Stimulated activated CD4-positive, alpha-beta T cell treated with anti-CD3 and anti-CD28 coated beads, TNF-alpha, amount 100 ng/mL, for 1 hour (primary cell): ENCODE measurements at places on chromosomes 5 and 9.

GRCh38 chr9:11794984-11795383 lies 898.2 kb upstream of the TYRP1 start:
- no peak for DNase-seq

DNA sequence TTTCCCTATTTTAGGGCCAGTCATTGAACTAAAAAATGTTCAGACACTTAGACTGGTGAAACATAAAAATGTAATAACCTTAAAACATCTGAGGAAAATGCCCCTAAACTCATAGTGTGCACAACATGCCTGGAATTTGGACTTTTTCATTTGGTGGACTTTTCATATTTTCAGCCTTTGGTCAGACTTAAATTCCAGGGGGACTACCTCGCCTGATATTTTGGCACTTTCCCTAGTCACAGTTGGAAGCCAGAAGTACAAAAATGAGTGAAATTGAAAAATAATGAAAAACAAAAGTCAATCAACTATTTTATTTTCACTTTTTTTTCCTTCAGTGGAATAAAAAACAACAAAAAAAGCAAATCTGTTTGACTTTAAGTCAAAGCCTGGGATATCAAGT lies 256.2 kb downstream of the ACTL7B start:
- DNase-seq = no peak

DNA sequence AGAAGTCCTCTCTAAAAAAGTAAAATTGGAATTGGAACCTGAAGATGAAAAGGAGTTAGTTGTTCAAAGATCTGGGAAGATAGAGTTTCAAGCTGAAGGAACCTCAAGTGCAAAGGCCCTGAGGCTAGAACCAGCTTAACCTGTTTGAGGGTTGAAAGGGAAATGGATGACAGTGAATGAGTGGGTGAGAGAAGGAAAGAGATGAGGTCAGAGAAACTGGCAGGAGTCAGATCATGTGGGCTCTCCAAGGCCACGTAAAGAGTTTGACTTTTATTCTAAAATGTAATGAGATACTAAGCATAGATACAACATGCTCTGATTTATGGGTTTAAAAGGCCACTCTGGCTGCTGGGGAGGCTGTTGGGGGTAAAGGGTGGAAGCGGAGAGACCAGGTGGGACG lies 2.5 kb upstream of the RAD23B start:
- no peak for DNase-seq

DNA sequence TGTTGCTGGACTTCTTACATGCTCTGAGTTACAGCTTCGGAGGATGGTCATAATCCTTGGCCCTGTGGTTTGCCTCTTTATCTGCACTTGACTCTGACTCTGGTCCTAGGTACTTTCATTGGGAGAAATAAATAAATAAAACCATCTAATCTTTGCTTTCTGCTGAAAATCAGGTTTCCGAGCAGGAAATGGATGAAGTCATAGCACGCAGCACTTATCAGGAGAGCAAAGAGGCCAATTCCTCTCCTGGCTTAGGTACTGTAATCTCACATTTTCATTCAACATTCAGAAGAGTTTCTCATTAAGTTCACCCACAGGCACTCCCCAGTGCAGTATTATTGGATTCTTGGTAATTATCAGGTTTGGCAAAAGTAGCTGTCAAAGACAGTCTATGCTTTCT lies 104.7 kb downstream of the GOLPH3 start:
- DNase-seq = no peak

- no peak for DNase-seq
Measured at GRCh38 chr9:125732562-125732961, 14.6 kb upstream of the PBX3 start.

DNA sequence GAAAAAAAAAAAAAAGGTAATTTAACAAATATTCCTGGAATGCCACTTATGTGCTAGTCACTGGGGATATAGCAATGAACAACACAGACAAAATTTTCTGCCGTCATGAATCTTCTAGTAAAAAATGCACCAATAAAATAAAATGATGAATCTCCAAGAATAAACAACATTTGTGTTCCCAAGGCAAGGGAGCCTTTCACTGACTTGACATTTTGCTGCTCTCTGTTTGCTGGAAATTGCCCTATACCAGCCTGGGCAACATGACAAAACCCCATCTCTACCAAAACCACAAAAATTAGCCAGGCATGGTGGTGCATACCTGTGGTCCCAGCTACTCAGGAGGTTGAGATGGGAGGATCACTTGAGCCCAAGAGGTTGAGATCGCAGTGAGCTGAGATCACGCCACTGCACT lies 64.5 kb upstream of the ERBIN start:
- DNase-seq = no peak

- no peak for DNase-seq
Measured at GRCh38 chr5:485113-485945, 38.9 kb downstream of the SLC9A3 start.

- no peak for DNase-seq
Measured at GRCh38 chr5:78362220-78362619, 1.8 kb downstream of the SCAMP1 start.

DNA sequence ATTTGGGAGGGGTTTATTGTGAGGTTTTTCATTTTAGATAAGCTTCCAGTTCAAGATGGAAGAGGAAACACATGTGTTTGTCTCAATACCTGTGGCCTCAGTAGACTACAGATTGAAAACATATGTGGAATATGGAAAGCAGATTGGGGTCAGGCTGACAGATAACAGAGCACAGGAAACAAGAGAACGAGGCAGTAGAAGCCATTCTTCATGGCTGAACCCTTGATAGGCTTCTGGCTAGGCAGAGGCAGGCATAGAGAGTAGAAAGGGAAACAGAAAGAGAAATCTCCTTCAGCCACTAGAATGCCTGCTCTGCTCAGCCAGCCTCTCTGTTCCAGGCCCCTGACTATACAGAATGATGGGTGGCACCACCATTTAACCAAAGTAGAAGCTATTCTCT lies 152.5 kb downstream of the MUSK start:
- no peak for DNase-seq

DNA sequence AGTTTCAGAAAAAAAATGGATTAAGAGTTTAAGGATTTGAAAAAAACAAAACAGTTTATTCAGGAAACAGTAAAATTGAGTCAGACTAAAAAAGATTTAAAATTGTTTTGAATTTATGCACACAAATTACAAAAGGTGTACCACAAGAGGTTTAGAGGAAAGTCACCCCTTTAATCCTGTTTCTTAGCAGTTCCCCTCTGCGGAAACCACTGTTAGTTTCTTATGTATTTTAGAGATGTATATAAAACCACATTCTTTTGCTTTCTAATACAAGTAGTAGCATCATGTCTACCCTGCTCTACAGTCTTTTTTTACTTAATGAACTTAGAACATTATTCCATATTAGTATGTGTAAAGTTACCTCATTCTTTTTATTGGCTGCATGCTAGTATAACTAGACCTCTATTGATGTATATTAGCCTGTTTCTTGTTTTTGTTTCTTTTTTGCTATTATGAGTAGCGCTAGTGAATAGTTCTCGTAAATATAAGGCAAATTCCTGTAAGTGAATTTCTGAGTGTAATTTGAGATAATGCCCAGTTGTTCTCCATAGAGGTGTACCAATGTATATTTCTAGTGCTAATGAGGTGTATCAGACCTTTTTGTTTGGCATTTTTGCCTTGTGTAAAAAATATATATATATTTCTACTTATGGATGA lies 20.0 kb downstream of the GPBP1 start:
- DNase-seq = no peak

DNA sequence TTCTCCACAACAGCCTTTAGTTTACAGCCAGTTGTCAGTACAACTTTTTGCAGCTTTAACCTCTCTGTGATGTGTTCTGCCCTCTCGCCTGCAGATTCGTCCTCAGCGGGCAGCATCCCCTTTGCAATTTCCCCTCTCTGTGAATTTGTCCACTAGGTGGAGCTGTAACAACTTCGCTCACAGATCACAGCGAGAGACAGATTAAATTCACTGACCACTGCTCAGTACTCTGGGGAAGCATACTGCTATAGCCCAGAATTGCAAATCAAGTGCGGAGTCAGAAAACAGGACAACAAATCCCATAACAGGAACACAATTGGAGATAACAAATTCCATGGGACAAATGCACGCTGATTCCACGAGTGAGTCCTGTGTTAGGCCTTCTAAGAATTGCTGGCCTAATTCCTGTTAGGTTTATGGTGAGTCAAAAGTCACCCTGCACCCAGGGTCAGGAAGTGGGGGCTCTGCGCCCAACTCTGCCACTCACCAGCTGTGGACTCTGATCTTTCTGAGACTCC lies 2124.9 kb downstream of the MAT2B start:
- no peak for DNase-seq

DNA sequence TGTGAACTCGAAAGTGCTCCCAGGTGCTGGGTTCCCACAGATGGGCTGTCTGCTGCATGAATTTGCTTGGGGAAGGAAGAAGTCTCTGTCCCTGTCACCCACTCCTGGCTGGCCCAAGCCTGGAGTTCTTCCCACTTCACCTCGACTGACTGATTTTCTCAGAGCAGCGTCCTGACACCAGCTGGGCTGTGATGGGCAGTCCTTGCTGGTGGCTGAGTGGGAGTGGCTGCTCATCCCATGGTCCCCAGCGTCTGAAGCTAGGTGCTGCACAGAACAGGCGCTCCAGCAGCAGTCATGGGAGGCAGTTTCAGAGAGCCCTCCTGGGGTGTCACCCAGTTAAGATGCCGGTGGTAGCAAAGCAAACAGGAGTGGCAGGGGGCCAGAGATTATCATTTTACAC lies 10.1 kb upstream of the NEURL1B start:
- DNase-seq = no peak

GRCh38 chr5:90356622-90357021 lies 52.9 kb downstream of the CETN3 start:
- DNase-seq = no peak

GRCh38 chr5:126446498-126447224 lies 23.5 kb downstream of the GRAMD2B start:
- no peak for DNase-seq
